ENCODE measurements at places on chromosomes 7 and 10. TPM values are rescaled to one million over a fixed set of nuclear protein-coding genes. Genes with fewer than 3 reads are reported as not detected.

DNA sequence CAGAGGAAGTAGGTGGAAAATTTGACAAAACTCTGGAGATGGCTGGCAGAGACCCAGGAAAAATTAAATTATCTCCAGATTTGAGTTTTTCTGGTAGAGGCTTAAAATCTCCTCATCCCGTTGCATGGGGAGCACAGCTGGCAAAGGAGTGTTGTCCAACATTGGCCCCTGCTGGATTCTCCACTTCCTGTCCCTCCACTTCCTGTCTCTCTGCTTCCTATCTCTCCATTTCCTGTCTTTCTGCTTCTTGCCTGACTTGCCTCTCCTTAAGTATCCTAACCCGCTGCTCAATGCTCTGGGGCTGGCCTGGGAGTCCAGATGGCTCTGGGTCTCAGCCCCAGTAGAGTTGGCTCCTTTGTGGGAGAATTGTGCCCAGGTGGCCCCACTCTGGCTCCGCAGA is 65.8 kb upstream of the EMX2 start:
- no peak for DNase-seq

GRCh38 chr10:132654708-132655661 is 117.4 kb downstream of the INPP5A start:
- peak; percentile 35 for DNase-seq

The UPK3B gene
- not detected for total RNA-seq

GRCh38 chr7:37432281-37432920 is 16.3 kb downstream of the ELMO1 start:
- no peak for DNase-seq

The ADAM22 gene
- total RNA-seq: 0.21 TPM

GRCh38 chr10:33975481-33975880 is 641.0 kb upstream of the NRP1 start:
- no peak for DNase-seq

DNA sequence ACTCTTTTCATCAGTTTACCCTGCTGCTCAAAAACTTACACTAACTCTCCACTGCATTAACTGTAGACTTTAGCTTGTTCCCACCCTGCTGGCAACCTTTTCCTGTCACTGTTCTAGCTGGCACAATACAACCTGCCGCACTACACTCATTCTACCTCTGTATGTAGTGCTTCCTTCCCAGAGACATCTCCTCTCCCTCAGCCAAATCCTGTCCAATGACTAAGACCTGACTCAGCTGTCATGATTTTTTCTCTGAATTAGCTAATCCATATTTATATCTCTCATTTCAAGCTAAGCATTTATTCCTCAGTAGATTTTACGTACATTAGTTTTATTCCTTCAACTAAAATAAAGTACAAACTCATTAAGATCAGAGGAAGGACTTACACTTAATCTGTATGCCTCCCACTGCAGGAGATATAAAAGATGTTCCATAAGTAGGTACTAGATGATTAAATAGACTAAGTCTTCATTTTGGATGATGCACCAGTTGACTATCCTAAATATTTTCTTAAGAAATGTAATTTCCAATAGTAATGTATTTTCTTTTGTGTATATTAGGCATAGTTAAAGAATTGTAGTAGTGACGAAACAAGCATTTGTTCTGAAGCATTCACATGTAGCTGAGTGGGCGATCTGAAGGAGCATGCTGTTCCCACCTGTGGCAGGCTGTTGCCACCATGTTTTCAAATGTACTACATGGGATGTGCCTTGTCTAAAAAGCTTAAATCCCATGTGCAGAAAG is 189.1 kb downstream of the SKAP2 start:
- peak; percentile 37 for DNase-seq

DNA sequence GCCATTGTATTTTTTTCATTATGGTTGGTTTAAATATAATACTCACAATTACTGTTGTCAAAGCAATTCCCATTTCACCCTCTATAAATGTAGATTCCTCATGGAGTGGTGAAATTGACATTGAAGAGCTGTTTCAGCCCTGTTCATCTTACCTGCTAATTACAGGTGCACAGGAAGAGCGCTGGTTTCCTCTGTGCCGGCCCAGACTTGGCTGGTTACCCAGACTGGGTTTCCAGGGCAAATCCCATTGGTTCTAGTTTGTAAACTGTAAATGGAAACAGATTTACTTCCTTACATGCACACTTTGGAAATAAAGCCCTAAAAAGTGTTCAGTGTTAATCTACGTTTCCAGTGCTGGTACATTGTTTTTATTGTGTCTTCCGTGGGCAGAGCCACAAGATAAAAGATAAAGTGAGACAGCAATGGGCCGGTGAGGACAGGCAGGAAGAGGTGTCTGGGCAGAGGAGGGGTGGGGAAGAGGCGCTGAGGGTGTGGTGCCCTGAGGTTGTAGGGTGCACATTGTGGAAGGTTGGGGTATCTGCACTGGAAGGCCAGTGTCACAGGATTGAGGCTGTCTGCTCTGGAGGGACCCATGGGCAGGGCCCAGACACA is 71.6 kb upstream of the ZPBP start:
- DNase-seq: no peak

The ARMC3 gene
- not detected for total RNA-seq

DNA sequence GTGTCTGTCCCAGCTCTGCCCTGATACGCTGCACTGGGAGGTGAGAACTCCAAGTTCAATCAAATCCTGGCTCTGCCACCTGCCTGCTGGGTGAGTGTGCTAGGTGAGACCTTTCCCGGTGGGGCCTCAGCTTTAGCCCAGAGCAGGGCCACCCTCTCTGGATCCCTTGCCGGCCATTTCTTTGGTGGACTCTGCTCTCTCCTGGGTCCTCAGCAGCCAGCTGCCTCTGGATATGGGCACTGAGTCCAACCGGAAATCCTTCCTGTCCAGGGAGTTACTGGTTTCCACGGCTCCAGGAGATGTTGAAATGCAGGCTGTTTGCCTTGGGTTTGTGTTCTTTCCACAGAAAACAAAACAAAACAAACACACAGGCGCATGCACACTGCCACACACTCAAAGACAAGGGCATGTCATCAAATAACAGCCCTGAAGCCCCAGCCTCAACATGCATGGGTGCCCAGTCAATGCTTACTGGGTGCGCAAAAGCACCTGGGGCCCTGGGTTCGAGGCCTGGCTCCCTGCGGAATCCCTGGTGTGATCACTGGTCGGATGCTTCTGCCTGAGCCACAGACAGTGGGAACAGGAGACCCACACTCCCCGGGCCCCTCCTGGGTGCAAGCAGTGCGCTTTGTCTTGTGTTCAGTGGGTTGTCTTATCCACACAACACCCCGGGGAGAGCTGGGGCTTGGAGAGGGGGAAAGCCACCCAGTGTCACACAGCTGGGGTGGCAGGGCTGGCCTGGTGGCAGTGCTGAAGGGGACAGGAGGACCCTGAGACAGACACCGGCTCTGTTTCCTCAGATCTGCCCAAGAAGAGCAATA is 33.1 kb downstream of the PPIF start:
- DNase-seq: peak; percentile 63

The TRPV5 gene
- not detected for total RNA-seq

The PRKAR2B gene
- total RNA-seq: 4.2 TPM

- DNase-seq: no peak
These were observed 73.0 kb upstream of the LRRTM3 start for GRCh38 chr10:66852811-66853210.

The SLC18A3 gene
- total RNA-seq: not detected

- DNase-seq: peak; percentile 26
These were observed 828 bp upstream of the MALSU1 start for GRCh38 chr7:23298141-23298881.

DNA sequence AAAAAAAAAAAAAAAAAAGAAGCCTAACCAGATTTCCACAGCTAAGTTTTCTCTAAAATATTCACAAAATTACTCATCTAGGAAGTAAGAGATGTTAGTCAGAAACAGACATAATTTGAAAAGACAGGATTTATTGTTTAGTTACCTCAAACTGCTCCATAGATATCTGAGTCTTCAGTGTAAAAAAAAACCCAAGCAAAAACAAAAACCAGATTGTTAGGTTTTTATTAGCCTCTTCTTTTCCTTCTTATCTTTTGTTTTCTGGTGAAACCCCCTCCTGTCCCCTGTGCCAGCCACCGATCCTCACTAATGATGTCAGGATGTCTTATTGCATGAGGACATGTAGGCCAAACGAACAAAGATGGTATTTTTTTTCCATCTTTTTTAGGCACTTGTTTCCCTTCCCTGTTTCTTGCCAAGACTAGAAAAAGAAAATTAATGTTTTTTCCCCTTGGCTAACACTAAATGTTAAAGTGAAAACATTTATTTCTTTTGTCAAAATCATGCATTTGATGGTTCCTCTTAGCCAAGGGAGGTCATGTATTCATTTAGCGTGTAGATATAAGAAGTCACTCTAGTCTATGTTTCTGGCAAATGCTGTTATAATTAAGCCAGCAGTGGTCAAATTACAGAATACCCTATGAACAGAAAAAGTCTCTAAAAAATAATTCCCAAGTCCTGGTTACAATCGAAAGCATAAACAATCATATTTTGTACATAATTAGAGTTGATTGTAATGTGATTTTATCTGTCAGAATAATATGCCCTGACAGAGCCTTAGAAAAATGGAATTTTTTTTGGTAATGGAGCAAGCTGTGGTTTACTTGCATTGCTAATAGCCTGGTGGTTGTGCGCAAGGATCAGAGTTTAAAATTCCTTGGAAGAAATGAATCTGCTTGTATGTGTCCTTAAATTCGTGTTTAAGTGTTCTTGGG is 702.4 kb upstream of the FZD8 start:
- no peak for DNase-seq

The NODAL gene
- not detected for total RNA-seq

DNA sequence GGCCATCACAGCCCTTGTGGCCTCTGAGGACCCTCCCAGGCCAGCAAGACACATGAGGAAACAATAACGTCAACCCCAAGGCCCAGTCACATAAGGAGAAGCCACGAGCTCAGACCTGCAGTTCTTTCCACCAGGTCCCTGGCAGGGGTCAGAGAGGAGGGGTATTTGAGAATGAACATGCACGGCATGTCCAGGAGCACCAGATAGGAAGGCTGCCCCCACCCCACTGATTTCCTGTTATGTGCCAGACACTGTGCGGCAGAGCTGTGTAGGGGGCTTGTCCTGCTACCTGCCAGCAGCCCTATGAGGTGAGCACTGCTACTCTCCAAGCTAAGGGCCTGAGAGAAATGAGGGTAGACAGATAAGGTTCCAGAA is 40.7 kb upstream of the ZMIZ1 start:
- no peak for DNase-seq

The LRRC4 gene
- 1.7 TPM for total RNA-seq

DNA sequence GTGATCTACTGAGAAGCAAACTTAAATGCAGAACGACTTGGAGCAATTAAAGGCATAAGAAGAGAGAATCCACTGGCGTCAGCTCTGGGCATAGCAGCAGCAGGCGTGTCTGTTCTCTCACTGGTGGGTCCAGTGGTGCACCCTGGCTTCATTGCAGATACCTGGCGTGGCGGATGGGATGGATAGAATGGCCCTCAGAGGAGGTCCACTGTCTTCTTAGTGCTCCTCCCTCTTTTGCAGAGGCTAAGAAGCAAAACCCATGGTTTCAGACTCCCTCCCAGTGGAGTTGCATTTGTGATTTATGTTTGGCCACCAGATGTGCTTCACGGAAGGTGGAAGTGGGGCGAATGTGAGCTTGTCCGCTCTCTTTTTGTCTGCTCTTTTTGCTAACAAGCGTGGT is 28.4 kb upstream of the PRKAG2 start:
- no peak for DNase-seq
